ENCODE measurements at places on chromosomes 1 and 21. TPM values are rescaled to one million over a fixed set of nuclear protein-coding genes. Genes with fewer than 3 reads are reported as not detected.
A peak's percentile ranks its signal among the peaks of the same experiment; 100 is the strongest.

DNA sequence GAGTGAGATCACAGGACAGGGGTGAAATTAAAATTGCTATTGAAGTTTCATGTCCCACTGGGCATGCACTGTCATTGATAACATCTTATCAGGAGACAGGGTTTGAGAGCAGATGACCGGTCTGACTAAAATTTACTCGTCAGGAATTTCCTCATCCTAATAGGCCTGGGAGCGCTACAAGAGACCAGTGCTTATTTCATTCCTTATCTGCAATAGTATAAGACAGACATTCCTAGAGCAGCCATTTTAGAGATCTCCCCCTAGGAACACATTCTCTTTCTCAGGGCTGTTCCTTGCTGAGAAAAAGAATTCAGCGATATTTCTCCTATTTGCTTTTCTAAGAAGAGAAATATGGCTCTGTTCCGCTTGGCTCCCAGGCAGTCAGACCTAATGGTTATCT lies 181.4 kb upstream of the ETV3 start:
- H3K27me3 ChIP-seq, result no peaks in the 10 kb centered on the region
- no peak for DNase-seq
- no peak overlapping the region for H3K4me3 ChIP-seq

DNA sequence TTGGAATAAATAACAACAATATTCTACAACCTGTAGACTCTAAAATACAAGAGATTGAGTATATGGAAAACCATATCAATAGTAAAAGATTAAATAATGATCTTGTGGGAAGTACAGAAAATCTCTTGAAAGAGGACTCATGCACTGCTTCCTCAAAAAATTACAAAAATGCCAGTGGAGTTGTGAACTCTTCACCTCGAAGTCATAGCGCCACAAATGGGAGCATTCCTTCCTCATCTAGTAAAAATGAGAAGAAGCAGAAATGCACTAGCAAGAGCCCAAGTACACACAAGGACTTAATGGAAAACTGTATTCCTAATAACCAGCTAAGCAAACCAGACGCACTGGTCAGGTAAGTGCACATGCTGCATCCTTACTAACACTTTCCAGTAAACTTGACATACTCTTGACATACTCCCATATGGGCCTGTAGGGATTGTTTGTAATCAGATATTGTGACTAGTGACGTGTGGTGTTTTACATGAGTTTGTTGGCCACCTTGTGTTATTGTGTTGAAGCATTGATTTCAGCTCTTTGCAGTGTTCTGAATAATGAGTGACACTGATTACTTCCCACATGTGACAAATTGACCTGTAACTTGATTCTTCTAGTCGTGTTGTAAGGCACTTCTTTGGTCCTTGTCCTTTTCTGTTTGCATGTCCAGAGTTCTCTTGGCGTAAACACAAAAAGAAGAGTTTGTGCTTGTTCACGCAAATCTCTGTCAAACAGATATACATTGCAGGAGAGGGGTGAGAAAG lies 28.0 kb downstream of the MACO1 start:
- H3K4me1 ChIP-seq, result peaks cover 24% of the 10 kb centered on the region
- no peak overlapping the region for H3K4me3 ChIP-seq
- H3K27ac ChIP-seq, result peak overlapping the region; percentile 27
- peak; percentile 72 for DNase-seq
- peaks cover 32% of the 10 kb centered on the region for H3K36me3 ChIP-seq

DNA sequence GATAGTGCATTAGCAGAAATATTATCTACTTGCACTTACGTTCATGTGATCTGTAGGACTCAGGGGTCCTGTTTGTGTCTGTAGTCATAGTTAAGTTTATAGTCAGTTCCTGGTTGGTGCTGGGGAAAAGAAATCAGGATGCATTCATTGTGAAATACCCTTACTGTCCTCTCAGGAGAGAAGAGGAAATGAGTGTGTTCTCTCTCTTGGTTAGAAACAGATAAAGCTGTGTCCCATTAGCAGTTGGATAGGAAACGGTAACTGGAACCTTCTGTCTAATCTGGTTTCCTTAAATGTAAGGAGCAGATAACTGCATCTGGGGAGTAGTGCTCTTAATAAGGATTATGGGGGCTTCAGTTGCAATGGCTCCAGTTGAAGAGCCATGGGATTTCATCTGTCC lies 8.9 kb downstream of the SDCCAG8 start:
- H3K27me3 ChIP-seq, result no peaks in the 10 kb centered on the region
- no peaks in the 10 kb centered on the region for H3K4me1 ChIP-seq
- H3K4me3 ChIP-seq, result no peak overlapping the region
- no peak for DNase-seq

- H3K27me3 ChIP-seq, result no peaks in the 10 kb centered on the region
- DNase-seq, result peak; percentile 82
- peak overlapping the region; percentile 99 for H3K27ac ChIP-seq
- H3K4me1 ChIP-seq, result peaks cover 97% of the 10 kb centered on the region
- H3K36me3 ChIP-seq, result no peaks in the 10 kb centered on the region
Measured at GRCh38 chr1:234722904-234723720, 113.1 kb upstream of the IRF2BP2 start.

- peaks cover 13% of the 10 kb centered on the region for H3K36me3 ChIP-seq
- no peak for DNase-seq
- H3K27me3 ChIP-seq, result no peaks in the 10 kb centered on the region
- no peaks in the 10 kb centered on the region for H3K4me1 ChIP-seq
Measured at GRCh38 chr1:201379733-201380242, 2.3 kb upstream of the TNNT2 start.

DNA sequence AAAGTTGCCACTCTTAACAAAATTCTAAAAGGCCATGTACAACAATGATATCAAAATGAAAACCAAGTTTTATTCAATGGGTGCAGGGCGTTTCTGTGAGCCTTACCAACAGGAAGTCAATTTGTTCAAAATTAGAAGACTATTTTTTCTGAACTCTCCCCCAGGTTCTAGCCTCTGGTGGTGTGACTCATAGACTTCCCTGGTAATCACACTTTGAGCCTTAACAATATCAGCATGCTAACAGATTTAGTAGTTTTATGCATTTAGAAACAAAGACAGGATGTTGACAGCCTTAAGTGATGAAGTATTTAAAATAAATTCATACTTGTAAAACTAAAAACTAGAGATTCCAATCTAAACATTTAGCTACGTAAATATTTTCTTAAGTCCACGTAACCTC lies 88.4 kb downstream of the LRRC8C start:
- no peaks in the 10 kb centered on the region for H3K36me3 ChIP-seq
- DNase-seq, result no peak
- no peaks in the 10 kb centered on the region for H3K27me3 ChIP-seq
- H3K4me3 ChIP-seq, result no peak overlapping the region

GRCh38 chr1:228463009-228463558 lies 24.1 kb upstream of the RNF187 start:
- H3K27ac ChIP-seq, result no peak overlapping the region
- peaks cover 3% of the 10 kb centered on the region for H3K27me3 ChIP-seq
- no peaks in the 10 kb centered on the region for H3K36me3 ChIP-seq

GRCh38 chr1:29984862-29985605 lies 738.4 kb downstream of the MATN1 start:
- H3K27me3 ChIP-seq, result no peaks in the 10 kb centered on the region
- no peaks in the 10 kb centered on the region for H3K4me1 ChIP-seq
- H3K27ac ChIP-seq, result no peak overlapping the region
- H3K4me3 ChIP-seq, result no peak overlapping the region

SYTL1 gene
- total RNA-seq, result 9.1 TPM
